Sciatic nerve (tissue), 2 donors: ENCODE measurements at places on chromosomes 4 and X.

- no peak for DNase-seq
Observed at GRCh38 chrX:120287513-120288112, 23.6 kb downstream of the TMEM255A start.

GRCh38 chr4:23958749-23959148 is 68.9 kb upstream of the PPARGC1A start:
- no peak for DNase-seq

GRCh38 chr4:124869961-124870495 is 157.5 kb upstream of the ANKRD50 start:
- no peak for DNase-seq

GRCh38 chr4:69057620-69058409 is 38.5 kb upstream of the UGT2B7 start:
- DNase-seq: no peak

- no peak for DNase-seq
Observed at GRCh38 chrX:25442499-25442898, 426.7 kb upstream of the ARX start.

DNA sequence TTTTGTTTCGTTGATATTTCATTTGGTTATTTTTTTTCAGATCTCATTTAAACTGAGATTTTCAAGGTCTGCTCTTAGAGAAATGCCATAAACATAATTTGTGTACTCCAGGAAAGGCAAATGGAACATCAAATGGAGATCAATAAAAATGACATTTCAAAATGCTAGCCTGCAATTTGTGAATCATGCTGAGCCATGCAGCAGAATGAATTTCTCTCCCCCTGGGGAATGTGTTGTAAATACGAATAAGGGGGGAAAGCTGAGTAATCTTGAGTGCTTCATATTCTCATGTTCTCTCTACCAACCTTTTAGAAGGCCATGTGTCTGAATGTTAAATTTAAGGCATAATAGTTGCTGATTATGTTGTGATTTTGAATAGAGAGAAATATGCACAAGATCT is 7.8 kb downstream of the ZCCHC4 start:
- no peak for DNase-seq

DNA sequence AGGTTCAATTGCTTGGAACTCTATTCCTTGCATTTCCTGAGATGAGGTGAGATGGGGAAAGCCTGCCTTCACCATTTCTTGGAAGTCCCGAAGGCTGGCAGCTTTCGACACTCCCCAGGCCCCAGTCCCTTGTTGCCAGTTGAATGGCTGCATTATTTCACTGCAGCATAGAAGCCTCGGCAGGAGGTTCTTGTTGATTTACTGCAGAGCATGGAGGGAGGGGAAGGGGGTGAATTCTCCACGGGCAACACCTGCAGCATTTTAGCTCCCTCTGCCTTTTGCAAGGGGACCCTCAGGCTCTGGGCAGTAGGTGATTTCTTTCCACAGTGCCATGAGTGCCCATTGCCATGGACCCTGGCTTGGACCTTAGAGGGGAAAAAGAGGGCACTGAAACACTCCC is 10.7 kb upstream of the BCLAF3 start:
- no peak for DNase-seq

- DNase-seq: no peak
Observed at GRCh38 chrX:131745942-131746489, 202.1 kb downstream of the OR13H1 start.

DNA sequence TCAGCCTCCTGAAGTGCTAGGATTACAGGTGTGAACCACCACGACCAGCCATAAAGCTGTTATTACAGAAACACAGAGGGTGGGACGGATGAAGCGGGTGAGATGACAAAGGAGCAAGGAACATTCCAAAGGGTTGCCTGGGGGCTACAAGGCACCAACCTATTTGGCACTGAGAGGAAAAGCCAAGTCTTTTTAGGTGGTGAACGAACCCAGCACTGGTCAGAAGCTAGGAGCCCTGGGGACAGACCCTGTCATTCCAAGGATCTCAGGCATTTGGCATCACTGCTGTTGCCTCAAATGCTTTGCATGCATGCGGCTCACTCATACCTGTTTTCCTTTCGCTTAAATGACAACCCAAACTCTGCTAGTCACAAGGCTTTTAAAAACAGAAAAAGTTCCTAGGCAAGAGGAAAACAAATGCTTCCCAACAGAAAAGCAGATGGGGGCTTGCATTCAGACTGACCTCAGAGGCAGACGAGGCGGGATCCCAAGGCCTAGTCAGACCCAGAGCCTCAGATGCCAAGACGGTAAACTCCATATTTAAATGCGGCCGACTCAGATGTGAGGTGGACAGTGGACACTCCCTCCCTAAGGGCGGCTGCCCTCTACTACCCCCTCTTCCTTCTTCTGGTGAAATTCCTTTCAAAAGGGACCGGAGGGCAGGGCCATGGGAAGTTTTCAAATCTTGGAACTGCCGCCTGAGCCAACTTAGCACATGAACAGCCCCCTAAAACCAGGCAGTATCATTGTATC is 4.5 kb downstream of the MAP7D2 start:
- no peak for DNase-seq

GRCh38 chr4:132572210-132572609 is 576.9 kb upstream of the PCDH10 start:
- DNase-seq: no peak

- no peak for DNase-seq
Observed at GRCh38 chrX:13276991-13277390, 42.9 kb downstream of the ATXN3L start.

DNA sequence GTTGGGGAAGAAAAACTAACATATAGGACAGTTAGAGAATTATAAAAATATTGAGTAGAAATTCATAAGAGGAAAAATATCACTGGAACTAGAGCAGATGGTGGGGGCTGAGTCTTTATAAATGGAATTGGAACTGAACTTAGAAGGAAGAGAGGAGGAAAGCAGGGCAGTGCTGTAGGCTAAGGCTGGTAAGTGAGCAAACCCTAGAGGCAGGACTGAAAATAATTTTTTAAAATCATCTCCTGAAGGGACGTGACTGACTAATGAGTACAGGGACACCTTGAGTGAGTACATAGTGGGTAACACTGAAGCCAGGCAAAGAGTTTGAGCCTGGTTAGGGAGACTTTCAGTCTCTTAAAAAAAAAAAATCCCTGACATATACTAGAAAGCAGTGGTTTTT is 63.3 kb downstream of the GALNT7 start:
- DNase-seq: no peak

GRCh38 chr4:119653990-119654389 is 25.4 kb upstream of the PDE5A start:
- no peak for DNase-seq

GRCh38 chrX:45699158-45699557 is 498.5 kb upstream of the DIPK2B start:
- no peak for DNase-seq

DNA sequence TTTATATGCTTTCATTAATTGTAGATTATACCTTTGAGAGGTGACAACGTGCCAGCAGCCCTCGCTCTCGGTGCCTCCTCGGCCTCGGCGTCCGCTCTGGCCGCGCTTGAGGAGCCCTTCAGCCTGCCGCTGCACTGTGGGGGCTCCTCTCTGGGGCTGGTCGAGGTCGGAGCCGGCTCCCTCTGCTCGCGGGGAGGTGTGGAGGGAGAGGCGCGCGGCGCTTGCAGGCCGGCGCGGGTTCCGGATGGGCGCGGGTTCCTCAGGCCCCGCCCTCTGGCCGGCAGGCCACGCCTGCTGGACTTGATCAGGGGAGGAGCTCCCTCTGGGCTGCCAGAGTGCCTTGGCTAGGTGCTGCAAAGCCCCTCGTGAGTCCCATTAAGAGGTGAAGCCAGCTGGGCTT is 321.1 kb upstream of the PCDH18 start:
- no peak for DNase-seq

- no peak for DNase-seq
Observed at GRCh38 chr4:97866821-97867556, 276.3 kb downstream of the STPG2 start.

- no peak for DNase-seq
Observed at GRCh38 chr4:175339100-175339707, 421.0 kb downstream of the ADAM29 start.

- DNase-seq: no peak
Observed at GRCh38 chr4:26879805-26880204, 19.2 kb downstream of the STIM2 start.

DNA sequence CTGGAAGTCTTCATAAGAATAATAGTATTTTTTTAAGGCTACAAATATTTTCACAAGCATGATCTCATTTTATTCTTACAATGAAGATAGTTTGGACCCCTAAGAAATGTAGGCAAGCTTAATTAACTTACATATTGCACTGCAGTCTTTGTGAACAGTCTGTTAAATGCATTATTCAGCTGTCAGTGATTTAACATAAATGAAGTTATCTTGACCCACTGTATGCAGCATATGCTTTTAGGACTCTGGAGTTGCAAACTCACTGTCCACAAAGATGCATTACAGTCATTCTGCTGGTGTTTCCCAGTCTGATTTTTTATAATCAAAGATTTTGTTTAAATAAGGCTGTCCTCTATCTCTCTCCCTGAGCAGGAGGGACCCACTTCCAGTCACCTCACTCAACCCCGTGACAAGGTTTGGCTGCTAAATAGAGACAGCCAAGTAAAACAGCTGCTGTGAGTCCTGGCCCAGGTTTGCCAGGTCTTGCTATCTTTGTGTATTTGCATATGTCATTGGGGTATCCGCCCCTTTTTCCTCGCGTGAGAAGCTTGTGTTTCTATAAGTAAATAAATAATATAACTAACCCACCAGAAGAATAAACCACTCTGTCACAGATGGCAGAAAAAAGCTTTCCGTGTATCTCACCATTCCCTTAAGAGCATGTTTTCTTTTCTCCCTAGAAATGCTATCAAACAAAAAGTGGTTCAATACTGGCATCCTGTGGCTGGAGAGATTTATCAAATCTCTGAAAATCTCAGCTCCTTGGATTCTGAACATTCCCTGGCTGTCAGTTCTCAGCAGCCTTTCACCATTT is 67.0 kb downstream of the SLC7A11 start:
- no peak for DNase-seq

GRCh38 chrX:114178126-114178525 is 405.8 kb upstream of the HTR2C start:
- no peak for DNase-seq

DNA sequence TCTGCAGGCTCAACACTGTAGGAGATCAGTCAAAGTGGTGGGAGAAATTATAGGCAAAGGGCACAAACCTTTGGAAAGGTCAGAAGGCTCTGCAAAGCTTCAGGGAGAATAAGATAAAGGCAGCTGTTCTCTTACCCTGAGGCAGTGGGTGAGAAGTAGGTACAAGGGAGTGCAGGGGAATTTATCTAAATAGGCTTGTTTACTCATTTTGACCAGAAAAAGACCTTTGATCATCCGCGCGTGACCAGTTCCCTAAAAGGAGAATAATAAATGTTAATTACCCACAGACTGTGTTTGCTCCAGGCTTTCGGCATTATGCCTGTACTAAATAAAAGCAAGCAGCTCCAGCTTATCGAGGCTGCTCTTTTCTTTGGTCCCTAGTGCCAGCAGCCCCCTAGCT is 9.3 kb downstream of the FGFBP2 start:
- DNase-seq: no peak

DNA sequence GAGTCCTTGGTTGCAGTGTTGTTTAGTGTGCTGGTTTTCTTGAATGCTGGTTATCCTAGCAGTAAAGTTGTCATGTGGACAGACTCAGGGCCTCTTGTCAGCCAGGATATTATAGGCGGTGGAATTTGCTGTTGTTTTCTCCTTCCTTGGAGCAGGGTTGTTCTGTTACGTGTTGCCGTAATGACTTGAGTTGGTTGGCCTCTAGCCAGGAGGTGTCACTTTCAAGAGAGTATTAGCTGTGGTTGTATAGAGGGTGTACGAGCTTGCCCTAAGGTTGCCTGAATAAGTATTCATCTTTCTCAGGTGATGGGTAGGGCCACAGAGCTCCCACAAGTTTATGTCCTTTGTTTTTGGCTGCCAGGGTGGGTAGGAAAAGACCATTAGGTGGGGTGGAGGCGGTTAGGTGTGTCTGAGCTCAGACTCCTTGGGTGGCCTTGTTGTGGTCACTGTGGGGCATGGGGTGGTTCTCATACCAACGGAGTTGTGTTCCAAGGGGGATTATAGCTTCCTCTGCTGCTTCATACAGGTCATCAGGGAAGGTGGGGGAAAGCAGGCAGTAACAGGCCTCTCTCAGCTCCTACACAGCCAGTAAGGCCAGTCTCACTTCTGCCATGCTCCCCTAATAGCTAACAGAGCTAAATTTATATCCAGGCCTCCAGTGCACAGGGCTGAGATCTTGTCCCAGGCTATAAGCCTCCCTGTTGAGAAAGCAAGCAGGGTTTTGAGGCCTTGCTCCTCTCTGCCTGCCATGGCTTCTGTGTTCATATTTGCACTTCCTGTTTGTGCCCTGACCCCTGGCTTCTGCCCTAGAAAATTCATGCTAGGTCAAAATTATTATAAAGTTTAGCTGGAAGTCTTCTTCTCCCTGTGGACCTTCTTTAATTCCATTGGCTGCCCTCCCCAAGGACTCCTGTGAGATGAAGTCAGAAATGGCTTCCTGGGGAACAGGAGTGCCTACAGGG is 594.7 kb downstream of the RAPGEF2 start:
- DNase-seq: no peak

- DNase-seq: no peak
Observed at GRCh38 chr4:111871802-111872201, 273.5 kb upstream of the FAM241A start.

DNA sequence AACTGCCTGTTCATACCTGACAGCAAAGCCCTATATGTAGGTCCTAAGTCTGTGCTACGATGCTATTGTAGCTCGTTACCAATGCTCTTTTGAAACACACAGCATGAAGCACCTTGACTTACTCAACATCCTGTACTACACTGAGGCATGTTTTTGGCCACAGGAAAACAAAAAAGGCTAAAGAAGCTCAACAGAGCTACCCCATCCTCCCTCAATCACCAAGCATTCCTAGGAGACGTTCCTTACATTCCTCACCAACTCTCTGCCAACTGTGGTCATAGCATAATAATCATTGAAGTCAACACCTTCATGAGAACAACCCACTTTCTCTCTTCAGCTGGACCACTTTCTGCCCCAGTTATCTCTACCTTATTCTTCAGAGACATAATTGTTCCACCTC is 73.7 kb upstream of the SLC25A43 start:
- DNase-seq: no peak

DNA sequence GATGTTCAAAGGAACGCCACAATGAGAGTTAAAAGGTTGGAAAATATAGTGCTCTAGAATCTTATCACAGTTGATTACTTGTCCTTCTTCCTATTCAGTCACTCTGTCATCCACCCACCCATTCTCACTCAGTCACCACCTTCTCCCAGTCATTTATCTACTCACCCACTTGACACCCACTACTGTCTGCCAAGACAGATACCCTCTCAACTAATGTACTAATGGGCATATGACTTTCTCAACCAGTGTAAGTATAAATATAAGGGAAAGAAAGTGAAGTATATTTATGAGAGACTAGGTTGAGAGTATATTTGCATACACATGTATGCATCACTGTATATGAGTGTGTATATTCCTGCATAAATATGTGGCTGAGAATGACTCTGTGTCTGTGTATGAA is 20.0 kb downstream of the MID2 start:
- no peak for DNase-seq

DNA sequence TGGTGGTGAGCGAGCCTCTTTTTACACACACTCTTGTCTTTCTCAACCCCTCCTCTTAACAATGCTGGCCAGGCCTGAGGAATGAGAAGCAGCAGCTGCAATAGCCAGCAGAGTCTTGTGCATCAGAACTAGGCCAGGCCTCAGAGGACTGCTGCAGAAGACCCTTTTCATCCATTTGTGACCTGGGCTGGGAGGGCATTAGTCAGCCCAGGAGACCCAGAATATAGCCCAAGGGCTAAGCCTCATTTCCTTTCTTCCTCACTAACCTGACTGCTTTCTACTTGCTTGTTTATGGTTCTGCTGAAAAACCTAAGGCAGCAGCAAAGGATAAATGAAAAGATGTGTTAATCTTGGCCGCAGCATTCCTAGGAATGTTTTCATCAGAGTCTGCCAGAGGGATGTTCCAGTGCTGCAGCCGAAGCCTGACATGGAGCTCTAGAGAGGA is 254.7 kb upstream of the AR start:
- no peak for DNase-seq
